ENCODE measurements at places on chromosomes 6 and 20.
A peak's percentile ranks its signal among the peaks of the same experiment; 100 is the strongest.

DNA sequence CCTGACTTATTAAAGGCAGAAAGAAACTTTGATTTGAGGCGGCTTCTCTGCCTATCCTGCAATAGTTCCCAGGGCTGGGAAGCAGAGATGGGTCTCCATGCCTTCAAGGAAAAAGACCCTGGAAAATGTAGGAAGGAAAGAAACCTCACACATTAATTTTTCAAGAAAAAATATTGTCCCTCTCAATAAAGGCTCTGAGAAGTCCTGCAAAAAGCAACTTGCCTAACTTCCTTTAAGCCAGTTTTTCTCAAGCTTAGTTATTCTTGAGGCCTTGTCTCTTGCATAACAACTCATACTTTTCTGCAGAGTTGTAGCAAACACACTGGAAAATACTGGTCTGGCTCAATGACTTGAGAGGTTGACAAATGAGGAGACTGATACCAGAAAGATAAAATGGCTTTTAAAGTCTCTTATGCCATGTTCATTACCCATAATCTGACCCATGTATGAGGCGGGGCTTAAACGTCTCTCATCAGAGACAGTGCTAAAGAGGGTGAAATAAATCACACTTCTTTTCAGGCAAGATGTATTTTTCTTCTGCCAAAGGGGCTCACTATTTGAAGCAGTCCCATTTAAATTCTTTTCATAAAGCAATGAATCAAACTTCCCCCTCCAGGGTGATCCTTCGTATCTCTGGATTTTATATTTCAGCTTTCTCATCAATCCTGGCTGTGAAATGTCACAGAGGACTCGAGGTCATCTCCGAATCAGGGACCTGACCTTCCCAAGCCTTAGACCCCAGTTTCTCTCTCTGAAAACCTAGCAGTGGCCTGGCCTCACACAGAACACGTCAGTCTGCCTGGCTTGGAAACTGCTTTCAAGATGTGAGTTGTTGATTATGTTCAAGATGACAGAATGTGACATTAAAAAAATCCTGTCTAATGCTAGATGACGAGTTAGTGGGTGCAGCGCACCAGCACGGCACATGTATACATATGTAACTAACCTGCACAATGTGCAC lies 82.3 kb upstream of the KCNG1 start:
- no peak for DNase-seq

DNA sequence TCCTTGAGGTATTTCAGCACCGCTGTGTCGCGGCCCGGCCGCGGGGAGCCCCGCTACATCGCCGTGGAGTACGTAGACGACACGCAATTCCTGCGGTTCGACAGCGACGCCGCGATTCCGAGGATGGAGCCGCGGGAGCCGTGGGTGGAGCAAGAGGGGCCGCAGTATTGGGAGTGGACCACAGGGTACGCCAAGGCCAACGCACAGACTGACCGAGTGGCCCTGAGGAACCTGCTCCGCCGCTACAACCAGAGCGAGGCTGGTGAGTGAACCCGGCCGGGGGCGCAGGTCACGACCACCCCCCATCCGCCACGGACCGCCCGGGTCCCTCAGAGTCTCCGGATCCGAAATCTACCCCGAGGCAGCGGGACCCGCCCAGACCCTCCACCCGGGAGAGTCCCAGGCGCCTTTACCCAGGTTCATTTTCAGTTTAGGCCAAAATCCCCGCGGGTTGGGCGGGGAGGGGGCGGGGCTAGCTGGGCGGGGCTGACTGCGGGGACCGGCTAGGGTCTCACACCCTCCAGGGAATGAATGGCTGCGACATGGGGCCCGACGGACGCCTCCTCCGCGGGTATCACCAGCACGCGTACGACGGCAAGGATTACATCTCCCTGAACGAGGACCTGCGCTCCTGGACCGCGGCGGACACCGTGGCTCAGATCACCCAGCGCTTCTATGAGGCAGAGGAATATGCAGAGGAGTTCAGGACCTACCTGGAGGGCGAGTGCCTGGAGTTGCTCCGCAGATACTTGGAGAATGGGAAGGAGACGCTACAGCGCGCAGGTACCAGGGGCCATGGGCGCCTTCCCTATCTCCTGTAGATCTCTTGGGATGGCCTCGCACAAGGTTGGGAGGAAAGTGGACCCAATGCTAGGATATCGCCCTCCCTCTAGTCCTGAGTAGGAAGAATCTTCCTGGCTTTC lies 693 bp downstream of the HLA-F start:
- peak; percentile 55 for DNase-seq

DNA sequence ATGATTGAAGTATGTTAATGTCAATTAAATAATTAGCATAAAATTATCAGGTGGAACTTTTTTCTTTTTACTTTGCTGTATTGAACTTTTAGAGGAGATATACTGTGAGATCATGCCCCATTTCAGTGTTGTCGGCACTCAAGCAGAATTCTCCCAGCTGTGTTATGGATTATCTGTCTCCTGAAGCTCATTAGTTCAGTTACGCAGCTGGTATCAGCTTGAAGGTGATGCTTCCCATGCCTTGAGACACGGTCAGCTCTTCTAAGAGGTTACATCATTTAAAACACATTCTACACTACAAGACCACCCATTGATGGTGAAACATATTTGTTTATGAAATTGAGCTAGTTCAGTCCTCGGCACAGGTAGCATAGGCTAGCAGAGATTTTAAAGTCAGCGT lies 68.9 kb upstream of the PHACTR2 start:
- no peak for DNase-seq

GRCh38 chr20:1870792-1871550 lies 24.2 kb upstream of the SIRPA start:
- DNase-seq, result no peak

DNA sequence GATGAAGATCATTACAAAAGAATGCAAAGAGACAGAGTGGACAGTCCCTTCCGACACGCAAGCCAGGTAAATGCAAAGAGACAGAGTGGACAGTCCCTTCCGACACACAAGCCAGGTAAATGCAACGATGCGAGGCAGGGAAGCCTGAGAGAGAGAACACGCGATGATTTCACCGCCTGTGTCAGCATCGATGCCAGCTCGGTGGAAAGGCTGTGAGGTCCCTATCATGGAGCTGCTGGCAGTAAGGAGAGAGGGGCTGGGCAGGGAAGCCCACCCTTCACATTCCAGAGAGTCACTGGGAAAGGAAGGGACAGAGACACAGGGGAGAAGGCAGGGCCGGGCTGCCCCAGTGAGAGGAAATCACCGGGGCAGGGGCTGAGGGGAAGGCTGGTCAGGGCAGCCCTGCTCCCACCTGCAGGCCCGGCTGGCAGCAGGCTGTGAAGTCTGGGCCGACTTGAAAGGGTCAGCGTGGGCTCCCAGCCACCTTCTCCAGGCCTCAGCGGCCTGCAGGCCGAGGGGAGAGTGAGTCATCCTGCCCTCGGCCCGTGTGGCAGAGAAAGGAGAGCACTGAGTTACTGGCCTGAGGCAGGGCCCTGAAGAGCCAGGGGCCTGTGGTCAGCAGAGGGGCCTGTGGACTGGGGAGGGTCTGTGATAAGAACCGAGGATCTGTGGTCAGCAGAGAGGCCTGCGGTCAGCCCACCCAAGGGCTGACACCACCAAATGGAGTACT lies 80.4 kb downstream of the DACT2 start:
- DNase-seq, result no peak

- no peak for DNase-seq
These were observed 75.0 kb downstream of the SYCP2L start for GRCh38 chr6:10961837-10962236.

DNA sequence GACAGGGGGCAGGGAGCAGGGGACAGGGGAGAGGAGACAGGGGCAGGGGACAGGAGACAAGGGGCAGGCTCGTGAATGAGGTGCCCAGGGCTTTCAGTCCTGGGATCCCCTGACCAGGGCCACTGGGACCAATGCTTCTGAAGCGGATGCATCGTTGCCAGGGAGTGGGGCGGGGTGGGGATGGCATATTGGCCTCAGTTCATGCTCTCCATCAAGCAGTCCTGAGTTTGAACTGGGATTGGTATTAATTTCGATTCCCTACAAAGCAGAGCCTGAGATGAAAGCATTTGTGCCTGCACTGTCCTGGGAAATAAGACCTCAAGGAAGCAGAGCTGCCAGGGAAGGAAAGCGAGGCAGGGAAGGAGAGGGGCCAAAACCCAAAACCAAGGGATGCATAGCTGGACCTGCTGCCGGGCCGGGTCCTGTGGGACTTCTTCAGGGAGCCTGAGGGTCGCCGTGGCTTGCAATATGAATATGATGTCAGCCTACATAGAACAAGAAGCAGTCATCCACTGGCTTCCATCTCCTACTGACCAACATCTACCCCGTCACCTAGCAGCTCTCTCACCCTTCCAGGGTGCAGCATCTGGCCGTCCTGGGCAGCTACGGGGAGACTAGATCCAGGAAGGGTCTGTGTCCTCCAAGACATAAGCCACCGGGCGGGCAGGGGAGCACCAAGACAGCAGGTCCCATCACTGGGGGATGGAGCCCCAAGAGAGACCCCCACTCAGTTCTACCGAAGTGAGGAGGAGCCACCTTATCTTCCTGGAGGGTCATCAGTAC lies 233.3 kb downstream of the SYNDIG1 start:
- no peak for DNase-seq

DNA sequence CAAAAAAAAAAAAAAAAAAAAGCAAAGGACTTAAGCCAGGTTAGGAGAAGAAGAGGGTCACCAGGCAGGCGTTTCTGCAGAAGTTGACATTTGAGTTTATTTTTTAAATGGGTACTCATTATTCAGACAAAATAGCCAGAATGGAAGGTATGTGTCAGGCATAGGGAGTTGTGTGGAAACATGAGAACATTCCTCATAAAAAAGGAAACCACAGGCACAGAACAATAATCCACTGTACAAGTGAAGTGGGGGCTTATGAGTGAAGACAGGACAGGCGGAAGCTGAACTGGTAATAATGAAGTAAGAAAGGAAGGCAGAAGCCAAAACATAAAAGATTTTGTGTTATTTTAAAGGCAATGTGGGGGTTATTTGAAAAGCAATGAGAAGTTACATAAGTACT lies 104.6 kb downstream of the EPB41L2 start:
- no peak for DNase-seq

DNA sequence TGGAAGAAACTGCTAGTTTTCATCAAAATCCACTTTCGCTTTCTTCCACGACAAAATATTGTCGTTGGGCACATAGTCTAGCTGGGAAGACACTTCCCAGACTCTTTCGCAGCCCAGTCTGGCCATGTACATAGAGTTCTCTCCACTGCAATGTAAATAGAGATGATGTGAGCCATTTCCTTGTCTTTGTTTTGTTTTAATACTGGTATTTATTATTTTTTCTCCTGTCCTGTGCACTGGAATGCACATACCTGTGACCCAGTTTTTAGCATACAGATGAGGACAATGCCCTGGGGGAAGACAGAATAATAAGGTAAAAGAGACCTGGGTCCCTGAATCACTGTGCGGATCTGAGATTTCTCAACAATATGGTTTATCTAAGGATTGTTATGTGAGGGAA lies 149.5 kb upstream of the BMP5 start:
- no peak for DNase-seq

DNA sequence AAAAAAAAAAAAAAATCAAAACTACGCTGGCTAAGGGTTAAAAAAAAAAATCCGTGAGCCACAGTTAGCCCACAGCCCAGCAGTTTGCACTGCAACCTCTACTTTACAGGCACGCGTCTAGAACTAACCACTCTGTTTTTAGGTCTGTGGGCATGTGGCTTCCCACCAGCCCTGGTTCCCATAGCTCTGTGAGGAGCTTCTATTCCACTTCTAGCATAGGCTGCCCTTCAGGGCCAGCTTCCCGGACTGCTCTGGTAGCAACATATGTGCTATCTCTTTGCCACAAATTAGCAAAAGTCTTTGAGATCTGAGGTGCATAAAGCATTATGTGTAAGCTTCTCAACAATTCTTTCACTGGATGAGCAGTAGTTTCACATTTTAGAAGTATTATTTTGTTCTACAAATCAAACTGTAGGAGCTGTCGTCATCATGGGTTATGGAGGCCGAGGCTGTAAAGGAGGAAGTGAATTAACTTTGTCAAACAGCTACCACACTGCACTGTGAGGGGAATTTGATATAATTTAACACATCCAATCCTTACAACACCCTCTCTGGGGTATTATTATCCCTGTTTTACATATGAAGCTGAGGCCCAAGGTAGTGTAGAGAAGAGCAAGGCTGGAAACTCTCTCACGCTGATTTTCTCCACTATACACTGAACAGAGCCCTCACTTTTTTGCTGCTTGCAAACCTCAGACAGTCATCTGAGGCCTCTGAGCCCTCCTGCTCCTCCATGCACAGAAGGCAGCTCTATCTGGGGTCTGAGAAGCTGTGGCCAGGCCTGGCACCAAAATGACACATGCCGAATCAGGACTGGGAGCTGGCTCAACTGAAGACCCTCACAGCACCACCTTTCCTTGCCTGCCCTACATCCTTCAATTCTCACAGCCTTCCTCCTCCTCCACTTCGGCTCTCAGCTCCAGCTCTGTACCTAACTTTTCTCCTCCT lies 35.4 kb downstream of the MAN1A1 start:
- no peak for DNase-seq

- DNase-seq, result no peak
These were observed 84.3 kb upstream of the RALY start for GRCh38 chr20:33909331-33909921.

GRCh38 chr6:128754658-128755256 lies 128.2 kb upstream of the LAMA2 start:
- DNase-seq, result no peak

GRCh38 chr20:49276961-49277785 lies 684 bp downstream of the ZNFX1 start:
- DNase-seq, result no peak

DNA sequence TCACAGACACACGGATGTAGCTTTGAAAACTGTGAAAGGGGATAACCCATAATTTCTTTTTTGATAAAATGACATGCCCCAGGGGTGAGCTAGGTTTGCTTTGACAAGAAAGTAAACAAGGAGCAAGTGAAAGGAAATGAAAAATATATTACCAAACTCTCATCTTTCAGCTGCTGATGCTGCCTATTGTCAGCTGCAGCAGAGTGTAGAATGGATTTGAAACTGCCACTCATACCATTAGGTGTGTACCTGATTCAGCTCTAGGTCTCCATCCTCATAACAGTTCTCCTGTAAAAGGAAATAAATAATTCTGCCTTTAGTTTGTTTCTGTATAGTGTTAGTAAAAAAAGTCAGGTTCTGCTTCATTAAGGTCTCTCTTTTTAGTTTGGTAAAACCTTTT lies 415.1 kb upstream of the MARCKS start:
- DNase-seq, result no peak

DNA sequence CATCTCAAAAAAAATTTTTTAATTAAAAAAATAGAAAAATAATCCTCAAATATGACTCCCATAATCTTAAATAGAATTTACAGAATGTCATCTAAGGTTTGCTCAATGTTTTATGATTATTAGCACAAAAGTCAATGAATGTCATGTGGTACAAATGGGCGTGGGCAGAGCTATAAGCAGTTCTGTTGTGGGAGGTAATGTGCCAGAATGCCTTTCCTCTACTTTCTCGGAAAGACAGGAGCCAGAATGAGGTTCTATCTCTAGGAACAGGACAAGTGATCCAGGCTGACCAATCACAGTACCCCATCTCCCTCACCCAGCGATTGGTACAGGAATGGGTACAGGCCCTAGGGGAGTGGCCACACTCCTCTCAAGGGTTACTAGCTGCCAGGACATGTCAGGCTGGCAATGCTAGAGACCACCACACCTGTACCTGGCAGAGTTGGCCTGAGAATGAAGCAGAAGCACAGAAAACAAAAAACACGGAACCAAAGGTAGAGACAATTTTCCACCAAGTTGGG lies 15.1 kb downstream of the RALGAPA2 start:
- DNase-seq, result no peak

- no peak for DNase-seq
These were observed 401.1 kb downstream of the CD83 start for GRCh38 chr6:14518515-14519217.
